RPMI7951 (cell line): ENCODE measurements at places on chromosomes 6 and 20.

- DNase-seq = no peak
These were observed 39.5 kb upstream of the BEND3 start for GRCh38 chr6:107154801-107155160.

DNA sequence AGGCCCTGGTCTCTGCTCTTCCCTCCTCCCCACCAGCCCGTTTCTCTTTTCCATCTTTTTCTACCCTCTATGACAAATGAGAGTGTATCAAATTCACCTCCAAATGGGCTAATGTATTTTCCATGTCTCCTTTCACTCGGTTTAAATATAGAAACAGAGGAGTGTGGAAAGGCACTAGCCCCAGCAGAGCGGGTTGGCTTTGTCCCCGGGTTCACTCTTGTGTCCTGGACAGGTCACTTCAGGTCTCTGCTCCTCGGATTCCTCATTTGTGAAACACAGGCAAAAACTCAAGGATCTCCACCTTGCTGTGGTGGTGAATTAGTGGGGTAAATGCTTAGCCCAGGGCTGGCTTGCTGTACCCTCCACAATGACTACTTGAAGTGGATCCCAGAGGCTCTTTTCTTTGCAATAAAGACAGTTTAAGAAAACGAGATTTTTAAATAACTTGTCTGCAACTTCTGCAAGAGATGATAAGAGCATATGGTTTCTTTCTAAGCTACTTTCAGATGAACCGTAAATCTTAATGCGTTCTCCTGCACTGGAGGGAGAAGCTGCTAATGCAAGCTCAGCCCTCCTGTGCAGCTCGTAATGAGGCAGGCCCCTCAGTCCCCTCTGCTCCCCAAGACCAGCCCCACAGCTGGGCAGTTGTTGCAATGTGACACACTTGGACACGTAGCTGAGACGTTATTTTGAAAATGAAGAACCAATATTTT is 292.9 kb downstream of the THBS2 start:
- DNase-seq = no peak

DNA sequence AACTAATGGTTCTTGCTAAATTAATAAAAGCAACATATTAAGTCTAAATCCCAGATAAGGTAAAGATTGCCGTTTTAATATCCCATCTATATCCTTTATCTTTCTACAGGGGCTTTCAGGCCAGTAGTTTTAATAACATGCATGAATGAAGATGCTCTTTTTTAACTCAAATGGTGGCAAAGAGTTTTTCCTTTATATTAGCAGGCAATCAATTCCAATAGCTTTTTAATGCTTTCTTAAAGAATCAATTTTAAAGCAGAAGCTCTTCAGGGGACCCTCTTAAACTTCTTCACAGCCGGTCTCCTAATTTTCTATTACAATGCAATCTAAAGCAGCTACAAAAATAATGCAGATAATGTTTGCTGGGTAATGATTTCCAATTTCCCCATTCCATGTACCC is 107.8 kb upstream of the HS3ST5 start:
- no peak for DNase-seq

DNA sequence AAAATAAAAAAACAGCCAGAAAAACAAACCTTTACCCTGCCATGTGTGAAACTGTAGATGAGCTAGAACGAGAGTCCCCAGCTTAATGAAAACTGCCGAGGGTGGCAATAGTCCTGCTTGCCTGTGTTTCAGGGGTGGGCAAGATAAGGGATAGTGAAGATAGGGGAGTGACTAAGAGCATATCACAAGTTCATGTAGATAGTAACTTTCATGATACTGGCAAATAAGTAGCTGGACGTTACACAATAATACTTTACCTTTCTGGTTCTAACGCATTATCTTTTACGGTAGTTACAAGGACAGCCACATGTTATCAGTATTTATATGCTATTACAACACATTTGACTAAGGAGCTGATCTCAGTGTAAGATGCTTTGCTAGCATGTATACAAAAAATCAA is 9.3 kb upstream of the FBXO9 start:
- DNase-seq = no peak

- DNase-seq = no peak
These were observed 159.6 kb downstream of the TMEM200A start for GRCh38 chr6:130525408-130525807.

DNA sequence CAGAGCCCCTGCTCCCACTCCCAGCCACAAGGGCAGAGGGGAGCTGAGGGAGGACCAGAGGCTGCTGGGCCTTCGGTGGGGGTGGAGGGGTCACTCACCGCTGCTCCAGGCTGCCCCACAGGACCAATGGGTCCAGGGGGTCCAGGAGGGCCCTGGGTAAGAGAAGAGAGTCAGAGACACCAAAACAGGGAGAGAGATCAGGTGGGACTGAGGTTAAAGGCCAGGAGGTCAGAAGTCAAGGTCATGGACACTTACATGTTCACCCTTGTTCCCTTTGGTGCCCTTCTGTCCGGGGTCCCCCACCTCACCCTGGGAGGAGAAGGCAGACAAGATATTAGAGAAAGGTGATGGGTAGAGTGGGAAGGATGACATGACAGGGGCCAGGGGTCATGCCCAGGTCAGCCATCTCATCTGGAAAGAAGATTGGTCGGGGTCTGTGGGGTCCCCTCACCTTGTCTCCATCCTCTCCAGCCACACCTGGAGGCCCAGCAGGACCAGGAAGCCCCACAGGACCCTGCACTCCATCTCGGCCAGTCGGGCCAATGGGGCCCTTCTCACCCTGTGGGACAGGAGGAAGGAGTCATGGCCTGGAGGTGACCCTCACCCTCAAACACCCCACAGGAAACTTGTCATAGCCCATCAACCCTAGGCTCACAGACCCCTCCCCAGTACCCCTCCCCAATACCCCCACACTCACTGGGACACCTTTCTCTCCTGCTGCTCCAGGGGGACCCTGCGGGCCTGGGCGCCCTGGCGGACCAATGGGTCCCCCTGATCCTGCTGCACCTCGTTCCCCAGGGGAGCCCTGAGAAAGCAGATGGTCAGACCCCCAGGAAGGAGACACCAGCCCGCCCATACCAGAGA is 21.0 kb downstream of the COL11A2 start:
- no peak for DNase-seq

GRCh38 chr20:19944772-19945459 is 72.2 kb upstream of the NAA20 start:
- DNase-seq = peak; percentile 70

DNA sequence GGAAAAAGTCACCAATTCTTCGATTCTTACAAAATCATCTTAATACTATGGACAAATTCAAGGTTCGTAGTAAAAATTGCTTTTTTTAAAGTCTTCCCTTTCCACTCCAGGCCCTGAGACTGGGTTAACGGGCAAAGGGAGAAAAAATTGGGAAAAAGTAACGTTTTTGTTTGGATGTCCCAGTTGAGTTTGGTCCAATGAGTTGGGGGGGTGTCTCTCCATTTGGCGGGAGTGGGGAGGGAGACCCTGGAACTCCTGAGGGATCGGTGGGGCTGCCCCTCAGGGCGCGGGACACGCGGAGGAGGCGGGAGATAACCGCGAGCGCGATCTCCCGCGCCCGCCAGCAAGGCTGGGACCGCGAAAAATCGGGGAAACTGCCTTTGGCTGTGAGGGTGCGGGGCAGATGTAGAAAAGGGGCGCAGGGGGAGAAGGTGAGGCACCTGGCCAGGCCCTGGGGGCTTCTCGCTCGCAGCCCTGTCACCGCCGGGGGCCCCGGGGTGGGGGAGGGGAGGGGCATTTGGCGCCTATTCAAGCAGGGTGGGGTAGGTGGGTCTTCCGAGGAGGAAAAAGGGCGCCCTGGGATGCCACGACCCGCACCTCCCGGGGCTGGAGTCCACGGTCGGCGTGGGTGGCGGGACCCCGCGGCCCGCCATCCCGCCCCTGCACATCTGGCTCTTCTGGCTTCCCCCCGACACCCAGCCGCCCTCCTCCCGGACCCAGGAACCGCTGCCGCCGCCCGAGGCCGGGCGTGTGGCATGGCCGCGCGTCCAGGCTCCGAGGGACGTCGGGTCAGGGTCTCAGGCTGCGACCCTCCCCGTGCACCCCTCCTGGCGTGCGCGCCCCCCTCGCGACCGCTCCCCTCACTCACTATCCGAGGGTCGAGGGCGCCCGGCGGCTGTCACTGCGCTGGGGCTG is 595 bp downstream of the FBXO5 start:
- DNase-seq = no peak
